ENCODE measurements at places on chromosomes 2 and 18.
A peak's percentile ranks its signal among the peaks of the same experiment; 100 is the strongest.

DNA sequence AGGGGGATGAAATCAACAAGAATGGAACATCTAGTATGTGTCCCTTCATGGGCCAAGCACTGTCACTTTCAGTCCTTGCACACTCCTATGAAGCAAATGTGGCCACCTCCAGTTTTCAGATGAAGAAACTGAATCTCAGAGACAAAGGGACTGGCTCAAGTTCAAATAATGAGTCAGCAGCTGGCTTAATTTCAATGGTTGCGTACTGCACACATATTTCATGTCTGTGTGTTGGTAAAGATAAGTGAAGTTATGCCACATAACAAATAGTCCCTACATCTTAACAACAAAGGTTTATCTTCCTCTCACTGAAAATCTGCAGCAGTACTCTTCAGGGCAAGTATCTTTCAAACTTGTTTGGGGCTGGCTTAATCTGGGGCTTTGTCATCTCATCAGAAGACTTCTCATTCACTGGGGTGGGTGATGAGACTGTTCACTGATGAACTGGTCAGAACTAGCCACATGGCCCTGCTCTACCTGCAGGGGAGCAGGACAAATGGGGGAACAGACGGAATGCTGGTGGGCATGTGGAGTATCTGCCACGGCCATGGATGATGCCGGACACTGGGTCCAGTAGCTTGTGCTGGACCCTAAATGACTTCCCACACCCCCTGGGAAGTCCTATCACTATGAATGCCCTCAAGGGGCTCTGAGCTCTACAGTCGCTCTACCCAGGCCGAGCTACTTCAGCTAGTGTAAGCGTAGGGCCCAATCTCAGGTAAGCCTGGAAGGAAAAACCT lies 263.2 kb downstream of the CYP26B1 start:
- no peak for ATAC-seq

DNA sequence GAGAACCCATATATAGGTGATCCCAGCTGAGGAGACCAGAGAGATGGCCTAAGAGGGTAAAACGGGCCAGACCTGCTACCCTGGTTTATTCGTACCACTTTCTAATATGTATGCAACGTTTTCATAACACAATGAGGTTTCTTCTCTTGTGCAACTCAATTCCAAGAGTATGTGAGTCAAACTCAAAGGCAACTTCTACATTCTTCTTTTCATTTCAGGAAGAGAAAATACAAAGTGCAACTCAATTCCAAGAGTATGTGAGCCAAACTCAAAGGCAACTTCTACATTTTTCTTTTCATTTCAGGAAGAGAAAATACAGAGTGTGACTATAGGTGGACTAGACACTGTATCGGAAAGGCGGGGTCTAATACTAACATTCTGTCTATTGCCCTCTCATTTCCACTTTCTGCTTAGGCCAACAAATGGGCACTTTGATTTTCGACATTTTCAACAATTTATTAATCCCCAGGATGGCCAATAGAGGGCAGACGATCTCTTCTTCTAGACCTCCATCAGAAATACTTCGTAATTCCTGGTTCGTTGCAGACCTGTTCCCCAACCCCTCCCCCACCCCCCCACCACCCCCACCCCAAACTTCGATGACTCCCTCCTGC lies 3.7 kb upstream of the CRIM1 start:
- no peak for ATAC-seq

DNA sequence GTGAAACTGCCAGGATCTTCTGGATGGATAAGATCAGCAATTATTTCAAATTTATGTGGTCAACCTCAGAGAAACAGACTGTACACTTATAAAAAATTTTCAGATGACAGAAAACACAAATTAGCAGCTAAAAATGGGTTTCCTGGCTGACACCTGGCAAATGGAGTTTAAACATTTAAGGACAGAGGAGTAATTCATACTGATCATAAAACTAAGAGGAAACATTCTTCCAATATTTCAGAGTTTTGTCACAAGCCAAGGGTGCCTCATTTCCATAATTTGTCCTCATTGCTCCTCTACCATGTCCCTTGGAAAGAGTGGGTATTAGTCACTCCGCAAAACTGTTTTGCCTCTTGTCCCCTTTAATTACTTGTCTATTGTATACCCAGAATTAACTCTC lies 70.2 kb downstream of the TMEFF2 start:
- ATAC-seq = no peak

- ATAC-seq = no peak
Measured at GRCh38 chr2:173749315-173749714, 215.9 kb downstream of the SP3 start.

DNA sequence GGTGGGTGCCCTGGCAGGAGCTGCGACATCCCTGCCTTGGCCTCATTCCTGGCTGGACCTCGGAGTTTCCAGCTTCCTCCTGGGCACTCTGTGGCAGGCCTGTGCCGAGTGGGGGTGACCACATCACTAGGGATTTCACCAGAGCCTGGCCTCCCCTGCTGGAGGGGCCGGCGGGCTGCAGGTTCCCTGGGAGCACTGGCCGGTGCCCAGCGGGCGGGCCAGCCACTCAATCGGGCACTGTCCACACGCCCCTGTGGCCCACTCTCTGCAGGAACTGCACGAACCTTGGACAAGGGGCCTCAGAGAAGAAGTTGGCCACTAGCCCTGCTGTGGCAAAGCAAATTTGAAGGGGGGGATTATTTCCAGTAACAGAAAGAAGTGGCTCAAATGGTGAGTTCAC lies 110.7 kb upstream of the APCDD1 start:
- ATAC-seq = no peak

DNA sequence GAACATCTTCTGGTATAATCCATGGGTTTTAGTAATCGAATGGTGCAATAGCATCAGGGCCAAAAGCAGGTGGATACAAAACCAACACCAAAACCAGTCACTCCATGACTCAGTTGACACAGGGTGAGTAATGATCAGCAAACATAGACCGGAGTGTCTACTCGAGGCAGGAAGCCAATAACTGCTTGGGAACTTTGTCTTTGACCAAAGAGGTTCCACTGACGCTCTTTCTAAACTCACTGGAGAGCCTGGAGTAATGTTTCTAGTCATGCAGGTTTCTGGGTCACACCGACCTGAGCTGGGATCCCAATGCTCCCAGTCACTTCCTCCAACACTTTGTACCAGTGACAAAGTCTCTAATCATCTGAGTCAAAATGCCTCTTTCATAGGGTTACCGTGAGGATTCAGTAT lies 30.9 kb downstream of the MREG start:
- ATAC-seq = no peak

- ATAC-seq = no peak
Measured at GRCh38 chr2:59383473-59383872, 1142.3 kb upstream of the FANCL start.

- ATAC-seq = no peak
Measured at GRCh38 chr2:42748840-42749239, 15.1 kb downstream of the OXER1 start.

DNA sequence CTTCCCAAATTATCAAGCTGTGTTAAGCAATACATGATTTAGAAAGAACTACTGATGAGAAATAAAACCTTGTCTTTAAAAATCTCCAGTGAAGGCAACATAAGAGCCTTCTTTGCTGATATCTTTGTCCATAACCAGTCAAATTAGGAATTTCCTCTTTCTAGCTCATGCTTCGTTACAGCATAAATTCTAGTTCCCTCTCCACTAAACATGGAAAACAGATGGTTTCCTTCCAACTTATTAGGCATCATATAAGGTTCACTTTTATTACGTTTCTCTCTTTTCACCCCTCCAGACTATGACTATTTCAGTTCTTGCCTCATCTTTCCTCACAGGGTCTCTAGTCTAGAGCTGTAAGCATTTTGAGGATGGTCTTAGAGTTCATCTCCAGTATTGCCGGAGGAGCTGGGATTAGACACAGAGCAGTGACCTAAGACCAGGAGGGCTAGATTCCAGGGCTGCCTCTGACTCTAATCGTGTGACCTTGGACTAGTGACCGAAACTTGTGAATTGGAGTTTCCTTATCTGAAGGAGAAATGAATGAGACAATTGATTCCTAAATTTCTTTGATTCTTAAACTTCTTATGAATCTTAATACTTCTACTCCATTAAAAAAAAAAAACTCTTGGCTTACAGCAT lies 195.5 kb upstream of the APCDD1 start:
- ATAC-seq = no peak

DNA sequence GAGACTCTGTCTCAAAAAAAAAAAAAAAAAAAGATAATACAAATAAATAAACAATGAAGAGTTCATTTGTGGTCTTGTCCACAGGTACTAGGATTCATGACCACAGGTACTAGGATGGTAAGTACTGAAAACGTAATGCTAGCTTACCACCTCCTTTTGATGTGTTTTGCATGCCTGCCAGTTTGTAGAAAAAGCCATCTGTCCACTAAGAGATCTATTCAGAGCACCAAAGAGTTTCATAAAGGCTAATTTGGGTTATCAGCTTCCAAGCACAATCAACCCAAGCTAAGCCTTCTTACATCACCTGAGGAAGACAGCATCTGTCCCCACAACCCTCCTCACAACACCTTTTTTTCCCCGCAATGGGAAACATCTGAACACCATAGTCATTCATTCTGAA lies 477.2 kb downstream of the ZEB2 start:
- no peak for ATAC-seq

DNA sequence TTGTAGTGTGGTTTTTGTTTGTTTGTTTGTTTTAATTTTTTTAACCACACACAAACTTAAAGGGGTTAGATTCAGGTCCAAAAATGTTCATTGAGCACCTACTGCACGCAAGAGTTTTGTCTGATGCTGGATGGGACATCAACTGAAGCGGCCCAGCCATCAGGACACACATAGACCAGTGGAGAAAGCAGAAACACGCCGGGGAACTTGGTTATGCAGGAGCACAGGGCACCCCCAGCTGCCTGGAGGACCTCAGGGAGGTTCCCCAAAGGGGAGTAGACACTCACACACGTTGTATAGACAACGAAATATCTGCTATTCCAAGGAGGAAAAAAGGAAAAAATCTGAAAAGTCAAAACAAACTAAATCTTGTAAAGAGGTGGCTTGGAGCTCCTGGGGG lies 191.7 kb downstream of the GBX2 start:
- ATAC-seq = no peak

- peak; percentile 79 for ATAC-seq
Measured at GRCh38 chr2:159497256-159497655, 119.1 kb downstream of the BAZ2B start.

GRCh38 chr2:170530284-170530745 lies 184.8 kb upstream of the SP5 start:
- ATAC-seq = peak; percentile 79

GRCh38 chr2:159129269-159129668 lies 157.2 kb downstream of the WDSUB1 start:
- no peak for ATAC-seq

DNA sequence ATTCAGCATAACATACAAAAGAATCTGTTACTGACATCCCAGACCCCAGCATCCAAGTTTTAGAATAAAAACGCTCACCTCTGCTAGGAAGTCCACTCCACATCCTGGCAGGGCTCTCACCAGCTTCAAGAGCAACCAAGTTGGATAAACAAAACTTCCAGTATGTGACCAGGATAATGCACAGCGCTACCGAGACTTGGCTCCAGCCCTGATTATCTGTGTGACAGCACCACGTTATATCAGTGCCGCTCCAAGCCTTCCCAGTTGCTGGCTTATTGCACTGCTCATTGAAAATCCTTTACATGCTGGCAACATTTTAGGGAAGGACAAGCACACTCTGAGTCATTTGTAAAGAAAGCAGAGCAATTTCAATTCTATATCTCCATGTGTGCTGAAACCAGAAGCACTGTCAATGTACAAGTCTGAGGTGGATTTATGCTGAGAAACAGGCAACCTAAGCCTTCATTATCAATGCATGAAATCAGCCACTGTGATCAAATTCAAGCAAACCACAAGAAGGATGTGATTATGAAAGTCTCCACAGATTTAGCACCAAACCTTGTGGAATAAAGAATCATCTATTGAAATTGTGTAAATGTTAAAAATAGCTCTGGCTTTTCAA lies 115.7 kb downstream of the ZNF385B start:
- ATAC-seq = no peak

- no peak for ATAC-seq
Measured at GRCh38 chr18:76459312-76459686, 35.7 kb downstream of the ZNF516 start.

GRCh38 chr2:238060096-238060541 lies 682 bp upstream of the SCLY start:
- ATAC-seq = no peak

DNA sequence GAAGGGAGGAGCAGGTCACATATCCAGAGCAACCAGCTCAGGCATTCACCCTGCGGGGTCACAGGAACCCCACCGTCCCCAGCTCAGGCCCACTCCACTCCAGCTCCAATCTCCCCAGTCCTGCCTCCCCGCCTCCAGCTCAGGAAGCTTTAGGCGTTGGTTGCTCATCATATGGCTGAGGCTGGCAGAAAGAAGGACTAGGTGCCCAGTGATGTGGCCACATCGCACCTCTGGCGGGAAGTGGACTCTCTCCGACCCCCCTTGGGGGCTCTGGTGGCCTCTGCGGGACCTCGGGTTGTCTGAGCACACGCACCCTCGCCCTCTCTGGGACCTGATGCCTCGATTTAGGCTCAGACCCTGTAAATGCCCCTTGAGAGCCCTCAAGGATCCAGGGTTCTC lies 187.7 kb downstream of the ZFP36L2 start:
- ATAC-seq = no peak

DNA sequence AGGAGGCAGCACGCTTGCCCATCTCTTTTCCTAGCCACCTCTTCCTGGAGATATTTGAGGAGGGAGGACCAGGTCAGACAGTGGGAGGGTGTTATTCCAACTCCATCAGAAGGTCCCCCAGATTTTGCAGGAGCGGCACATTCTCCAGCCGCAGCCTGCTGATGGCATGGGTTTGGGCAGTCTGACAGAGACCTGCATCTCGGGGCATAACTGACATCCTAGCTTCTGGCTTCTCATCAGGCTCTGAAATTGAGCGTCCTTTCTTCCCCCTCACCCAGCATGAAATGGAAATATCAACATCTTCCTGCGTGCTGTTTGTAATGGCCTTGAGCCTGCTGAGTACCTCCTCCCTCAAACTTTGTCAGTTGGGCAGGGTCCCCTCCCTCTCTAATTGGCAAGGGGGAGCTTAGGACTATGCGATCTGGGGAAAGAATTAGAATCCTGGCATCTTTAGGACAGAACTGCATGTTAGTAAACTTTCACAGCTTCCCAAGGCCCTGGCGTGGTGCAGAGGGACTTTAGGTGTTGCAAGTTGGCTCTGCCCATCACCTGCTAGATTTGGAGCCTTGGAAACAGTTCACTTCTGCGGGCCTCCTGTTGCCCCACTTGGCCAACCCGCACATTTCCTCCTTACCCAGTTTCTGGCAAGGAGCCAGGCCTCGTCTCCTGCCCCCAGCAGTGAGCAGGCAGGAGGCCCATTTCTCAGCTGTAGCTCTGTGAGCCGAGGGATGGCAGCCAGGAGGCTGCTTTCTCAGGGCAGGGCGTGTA lies 2.2 kb downstream of the ITM2C start:
- no peak for ATAC-seq
